ENCODE measurements at places on chromosomes 1 and 21.

GRCh38 chr1:39250460-39251240, 46.2 kb downstream of the MACF1 start:
- no peak for DNase-seq

GRCh38 chr1:2887941-2888855, 86.7 kb upstream of the TTC34 start:
- no peak for DNase-seq

GRCh38 chr21:46212721-46213484, 15.7 kb downstream of the LSS start:
- DNase-seq, result no peak

DNA sequence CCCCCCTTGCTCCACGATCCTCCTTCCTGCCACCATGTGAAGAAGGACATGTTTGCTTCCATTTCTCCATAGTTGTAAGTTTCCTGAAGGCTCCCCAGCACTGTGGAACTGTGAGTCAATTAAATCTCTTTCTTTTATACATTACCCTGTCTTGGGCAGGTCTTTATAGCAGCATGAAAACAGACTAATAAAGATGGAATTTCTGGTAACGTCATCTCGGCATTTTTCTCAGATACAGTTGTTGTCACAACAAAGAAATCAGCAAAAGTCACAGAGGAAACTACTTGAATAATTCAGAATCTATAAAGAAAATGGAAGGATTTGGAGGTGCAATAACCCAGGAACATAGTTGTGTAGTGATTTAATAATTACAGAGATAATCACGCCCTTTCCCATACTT, 4.4 kb downstream of the APCS start:
- no peak for DNase-seq

DNA sequence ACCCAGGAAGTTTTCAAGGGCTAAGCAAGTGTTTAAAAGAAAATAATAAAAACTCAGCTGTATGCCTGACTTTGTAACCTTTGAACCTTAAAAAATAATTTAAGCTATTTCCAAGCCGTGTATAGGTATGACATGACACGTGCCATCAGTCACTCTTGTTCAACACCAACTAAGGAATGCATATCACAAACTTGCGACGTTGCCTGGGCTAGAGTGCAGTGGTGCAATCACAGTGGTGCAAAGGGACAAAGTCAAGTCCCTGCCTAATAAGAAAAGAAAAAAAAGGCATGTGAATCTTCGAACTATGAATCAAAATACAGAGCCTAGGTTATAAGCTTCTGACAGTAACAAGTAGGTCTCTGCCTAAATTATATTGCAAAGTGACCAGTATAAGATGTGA, 79.2 kb downstream of the SMYD2 start:
- no peak for DNase-seq

DNA sequence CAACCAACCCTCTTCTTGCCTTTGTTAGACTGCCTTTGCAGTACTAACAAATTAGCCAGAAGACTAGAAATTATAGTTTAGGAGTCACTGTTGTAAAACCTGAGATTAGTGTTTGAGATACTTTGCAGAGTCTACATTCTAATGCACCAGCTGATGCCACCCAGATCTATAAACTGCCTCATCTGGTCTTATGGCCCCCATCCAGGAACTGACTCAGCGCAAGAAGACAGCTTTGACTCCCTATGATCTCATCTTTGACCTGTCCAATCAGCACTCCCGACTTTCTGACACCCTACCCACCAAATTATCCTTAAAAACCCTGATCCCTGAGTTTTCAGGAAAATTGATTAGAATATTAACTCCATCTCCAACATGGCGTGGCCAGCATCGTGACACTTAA, 334.6 kb downstream of the RGS7 start:
- no peak for DNase-seq

DNA sequence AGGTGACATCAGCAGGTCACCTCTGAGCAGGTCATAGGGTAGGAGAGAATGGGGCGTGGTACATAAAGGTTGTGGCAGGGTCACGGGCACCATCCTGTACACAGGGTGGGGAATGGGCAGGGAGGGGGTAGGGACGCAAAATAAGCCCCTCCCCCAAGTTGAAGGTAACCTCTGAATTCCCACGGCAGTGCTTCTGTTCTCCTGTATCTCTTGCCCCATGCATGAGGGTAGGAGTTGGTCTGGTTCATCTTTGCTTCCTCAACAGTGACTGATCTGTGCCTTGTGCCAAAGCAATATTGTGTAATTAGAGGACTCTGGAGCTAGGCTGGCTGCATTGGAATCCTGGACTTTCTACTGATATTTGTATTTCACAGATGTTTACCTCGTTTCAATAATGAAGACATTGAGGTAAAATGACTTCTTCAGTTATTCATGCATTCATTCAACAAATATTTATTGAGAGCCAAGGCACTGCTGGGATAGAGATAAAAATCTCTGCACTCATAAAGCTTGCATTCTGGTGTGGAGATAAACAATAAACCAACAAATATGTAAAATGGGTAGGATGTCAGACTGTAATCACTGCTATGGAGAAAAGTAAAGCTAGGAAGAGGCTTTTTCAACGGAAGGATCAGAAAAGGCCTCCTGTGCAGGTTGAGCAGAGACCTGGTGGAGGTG, 18.4 kb upstream of the GFI1 start:
- DNase-seq, result no peak

- DNase-seq, result no peak
These were observed 110.8 kb upstream of the HOOK1 start for GRCh38 chr1:59703918-59704378.

DNA sequence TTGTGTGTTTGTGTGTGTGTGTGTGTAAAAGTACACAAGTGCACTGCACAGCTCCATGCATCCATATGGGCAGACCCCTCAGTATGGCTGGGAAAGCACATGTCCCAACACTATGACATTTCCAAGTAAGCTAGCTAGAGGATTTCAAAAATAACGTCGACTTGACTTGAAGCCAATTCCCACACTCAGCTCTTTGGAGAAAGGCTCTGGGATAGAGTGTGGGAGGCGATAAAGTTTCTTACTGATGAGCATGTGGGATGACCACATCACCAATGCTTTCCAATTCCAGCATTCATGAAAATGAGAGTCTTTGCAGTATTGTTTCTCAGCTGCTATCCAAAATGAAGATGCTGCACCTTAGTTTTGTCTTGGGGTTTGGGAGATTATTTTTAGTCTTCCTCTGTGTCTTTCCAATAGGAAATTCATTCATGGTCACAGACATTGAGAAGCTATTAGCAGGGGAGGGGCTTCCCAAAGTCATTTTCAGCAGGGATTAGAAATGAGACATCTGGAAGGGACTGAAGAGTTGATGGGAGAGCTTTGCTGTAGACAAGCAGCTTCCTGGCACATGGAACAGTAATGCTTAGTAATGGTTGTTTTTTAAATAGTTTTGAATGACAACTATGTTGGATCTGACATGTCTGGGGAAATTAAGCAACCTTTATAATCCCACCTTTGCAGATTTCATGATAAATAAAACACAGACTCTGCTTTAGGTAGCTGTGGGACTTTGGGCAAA, 143.5 kb downstream of the ASTN1 start:
- peak; percentile 99 for DNase-seq

GRCh38 chr1:241817956-241818612, 29.9 kb upstream of the EXO1 start:
- no peak for DNase-seq
